Hematopoietic multipotent progenitor cell treated with erythropoietin and hydrocortisone succinate and interleukin-3 and kit ligand, for 15 days (in vitro differentiated cells): ENCODE measurements at places on chromosomes 2 and 18.

DNA sequence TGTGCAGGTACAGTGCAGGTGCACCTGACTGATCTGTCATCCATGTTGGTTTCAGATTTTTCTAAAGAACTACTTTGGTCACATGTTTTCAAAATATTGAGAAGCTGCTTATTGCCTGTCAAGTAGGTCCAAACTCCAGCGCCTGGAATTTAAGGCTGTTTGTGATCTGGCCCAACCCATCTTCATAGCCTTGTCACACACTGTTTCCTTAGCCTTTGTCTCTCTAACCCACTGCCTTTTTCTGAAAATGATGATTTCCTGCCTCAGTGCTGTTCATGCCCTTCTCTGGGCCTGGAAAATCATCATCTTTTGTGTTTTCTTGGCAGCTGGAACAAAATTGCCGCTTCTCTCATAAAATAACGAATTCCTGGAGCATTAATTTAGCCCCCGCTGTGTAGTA lies 7.2 kb downstream of the LIMS1 start:
- no peak for DNase-seq

GRCh38 chr2:241011296-241011600 lies 12.8 kb downstream of the SNED1 start:
- no peak for DNase-seq

GRCh38 chr18:371609-371982 lies 103.7 kb upstream of the THOC1 start:
- DNase-seq: no peak

DNA sequence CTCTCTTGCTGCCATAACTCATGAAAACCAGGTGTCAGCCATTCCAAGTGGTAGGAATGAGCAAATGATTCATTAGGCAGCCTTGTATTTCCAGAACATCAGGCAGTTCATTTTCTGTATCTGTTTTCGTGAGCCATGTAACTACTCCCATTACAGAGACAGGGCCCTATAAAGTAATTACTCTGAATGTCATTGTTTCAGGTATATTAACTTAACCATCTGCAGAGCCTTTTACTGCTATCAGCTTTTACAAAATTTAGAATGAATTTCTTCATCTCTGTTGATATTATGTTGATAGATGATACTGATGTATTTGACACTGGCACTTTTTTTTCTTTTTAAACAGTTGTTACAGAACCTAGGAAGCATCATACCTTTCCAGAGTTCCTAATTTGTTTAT lies 69.9 kb downstream of the MGAT5 start:
- no peak for DNase-seq

- DNase-seq: no peak
These were observed 21.9 kb upstream of the LOXHD1 start for GRCh38 chr18:46678785-46679399.

- no peak for DNase-seq
These were observed 72.3 kb upstream of the SESTD1 start for GRCh38 chr2:179336782-179337534.

DNA sequence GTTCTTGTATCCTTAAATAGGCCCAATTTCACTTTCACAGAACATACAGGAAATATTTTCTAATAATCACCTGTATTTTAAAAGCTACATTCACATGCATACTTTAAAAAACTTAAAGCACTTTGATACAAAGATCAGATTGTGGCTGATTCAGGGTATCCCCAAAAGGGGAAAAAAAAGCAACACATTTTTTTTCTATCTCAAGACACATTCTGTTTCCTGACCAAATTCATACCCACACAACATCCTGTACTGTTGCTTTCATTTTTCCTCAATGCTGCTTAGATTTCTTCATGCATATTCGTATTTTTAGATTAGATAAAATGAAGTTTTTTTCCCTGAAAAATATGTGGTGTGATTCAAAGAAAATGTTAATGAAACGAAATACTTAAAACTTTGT lies 122.5 kb downstream of the TMEFF2 start:
- DNase-seq: no peak

DNA sequence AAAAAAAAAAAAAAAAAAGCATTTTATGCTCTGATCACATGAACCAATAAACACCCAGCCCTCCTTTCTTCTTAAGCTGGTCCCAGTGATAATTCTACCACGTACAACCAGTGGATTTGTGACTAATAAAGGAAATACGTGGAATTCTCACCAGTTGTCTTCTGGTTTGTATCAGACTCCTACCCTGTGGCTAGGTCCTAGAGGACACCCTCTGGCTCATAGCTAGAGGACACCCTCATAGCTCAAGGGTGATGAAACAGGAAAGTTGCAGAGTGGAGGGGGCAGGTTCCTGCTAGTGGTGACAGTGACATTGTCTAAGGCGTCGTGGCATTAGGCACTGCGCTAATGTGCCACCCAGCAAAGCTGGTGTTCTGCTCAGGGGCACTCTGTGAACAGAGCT lies 167.8 kb downstream of the BCL11A start:
- DNase-seq: no peak

DNA sequence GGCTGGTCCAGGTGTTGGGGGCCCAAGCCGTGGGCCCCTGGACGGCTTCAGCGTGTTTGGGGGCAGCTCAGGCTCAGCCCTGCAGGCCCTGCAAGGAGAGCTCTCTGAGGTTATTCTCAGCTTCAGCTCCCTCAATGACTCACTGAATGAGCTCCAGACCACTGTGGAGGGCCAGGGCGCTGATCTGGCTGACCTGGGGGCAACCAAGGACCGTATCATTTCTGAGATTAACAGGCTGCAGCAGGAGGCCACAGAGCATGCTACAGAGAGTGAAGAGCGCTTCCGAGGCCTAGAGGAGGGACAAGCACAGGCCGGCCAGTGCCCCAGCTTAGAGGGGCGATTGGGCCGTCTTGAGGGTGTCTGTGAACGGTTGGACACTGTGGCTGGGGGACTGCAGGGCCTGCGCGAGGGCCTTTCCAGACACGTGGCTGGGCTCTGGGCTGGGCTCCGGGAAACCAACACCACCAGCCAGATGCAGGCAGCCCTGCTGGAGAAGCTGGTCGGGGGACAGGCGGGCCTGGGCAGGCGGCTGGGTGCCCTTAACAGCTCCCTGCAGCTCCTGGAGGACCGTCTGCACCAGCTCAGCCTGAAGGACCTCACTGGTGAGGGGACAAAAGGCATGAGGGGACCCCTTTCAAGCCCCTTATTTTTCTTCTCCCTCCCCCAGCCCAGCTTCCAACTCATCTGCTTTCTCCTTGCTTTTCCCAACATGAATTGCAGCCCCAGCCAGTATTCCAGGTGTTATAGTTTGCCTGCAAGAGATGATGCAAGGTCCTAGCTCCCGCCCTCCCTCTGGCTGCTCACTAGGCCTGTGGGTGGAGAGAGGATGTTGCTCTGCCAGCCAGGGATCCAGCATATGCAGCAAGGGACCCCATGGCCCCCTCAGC lies 2.9 kb upstream of the KHK start:
- no peak for DNase-seq

- no peak for DNase-seq
These were observed 267.2 kb downstream of the EPHA4 start for GRCh38 chr2:221304916-221305315.

- DNase-seq: no peak
These were observed 647.7 kb upstream of the ZNF804A start for GRCh38 chr2:183950673-183951072.

DNA sequence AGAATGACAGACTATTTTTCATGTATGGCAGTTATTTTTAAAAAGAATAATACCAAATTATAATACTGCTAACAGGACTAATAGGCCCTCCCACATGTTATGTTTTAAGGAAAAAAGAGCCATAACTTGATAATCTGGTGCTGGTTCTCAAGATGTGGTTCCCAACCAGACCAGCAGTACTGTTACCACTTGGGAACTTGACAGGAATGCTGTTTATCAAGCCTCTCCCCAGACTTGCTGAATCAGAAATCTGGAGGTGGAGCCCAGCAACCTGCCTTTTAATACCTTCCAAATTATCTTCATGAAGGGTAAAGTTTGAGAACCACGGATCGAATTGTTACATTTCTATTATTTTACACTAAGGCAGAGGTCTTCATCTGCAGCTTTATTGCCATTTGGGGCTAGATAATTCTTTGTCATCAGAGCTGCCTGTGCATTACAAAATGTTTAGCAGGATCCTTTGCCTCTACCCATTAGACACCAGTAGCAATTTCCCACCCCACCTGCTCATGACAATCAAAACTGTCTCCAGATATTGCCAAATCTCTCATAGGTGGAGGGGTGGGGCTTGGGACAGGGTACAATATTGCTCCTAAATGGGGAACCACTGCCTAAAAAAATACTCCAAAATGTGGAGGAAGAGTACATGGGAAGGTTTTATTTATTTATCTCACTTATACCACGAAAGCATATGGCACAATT lies 629.6 kb downstream of the ARHGAP15 start:
- DNase-seq: no peak

DNA sequence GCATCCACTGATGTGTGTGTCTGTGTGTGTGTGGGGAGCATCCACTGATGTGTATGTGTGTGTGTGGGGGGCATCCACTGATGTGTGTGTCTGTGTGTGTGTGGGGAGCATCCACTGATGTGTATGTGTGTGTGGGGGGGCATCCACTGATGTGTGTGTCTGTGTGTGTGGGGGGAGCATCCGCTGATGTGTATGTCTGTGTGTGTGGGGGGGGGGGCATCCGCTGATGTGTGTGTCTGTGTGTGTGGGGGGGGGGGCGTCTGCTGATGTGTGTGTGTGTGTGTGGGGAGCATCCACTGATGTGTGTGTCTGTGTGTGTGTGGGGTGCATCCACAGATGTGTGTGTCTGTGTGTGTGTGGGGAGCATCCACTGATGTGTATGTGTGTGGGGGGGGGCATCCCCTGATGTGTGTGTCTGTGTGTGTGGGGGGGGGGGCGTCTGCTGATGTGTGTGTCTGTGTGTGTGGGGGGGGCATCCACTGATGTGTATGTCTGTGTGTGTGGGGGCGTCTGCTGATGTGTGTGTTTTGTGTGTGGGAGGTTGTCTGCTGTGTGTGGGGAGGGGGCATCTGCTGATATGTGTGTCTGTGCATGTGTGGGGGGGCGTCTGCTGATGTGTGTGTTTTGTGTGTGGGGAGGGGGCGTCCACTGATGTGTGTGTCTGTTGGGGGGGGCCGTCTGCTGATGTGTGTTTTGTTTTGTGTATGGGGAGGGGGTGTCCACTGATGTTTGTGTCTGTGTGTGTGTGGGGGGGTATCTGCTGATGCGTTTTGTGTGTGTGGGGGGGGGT lies 125.9 kb downstream of the NFATC1 start:
- DNase-seq: no peak

DNA sequence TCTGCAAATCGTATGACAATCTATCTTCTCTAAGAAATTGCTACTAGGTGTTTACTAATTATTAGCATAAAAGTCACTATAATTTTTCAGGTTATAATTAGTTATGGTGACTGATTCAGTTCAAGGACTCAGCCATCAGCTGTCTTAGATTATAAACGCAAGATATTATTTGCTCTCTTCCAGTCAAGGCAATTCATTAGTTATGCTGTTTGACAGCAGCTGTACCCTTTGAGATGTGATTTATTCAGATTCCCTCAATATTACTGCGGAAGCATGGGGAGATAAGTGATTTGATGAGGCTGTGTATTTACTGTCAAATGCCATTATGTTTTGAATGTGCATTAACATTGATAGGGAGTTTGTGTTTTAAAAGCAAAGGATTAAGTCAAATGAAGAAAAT lies 558.9 kb upstream of the FSIP2 start:
- DNase-seq: no peak

GRCh38 chr2:3244486-3244885 lies 133.1 kb downstream of the EIPR1 start:
- DNase-seq: no peak

- DNase-seq: no peak
These were observed 22.7 kb downstream of the PTPN4 start for GRCh38 chr2:119782308-119783027.

- DNase-seq: no peak
These were observed 269.2 kb downstream of the AGAP1 start for GRCh38 chr2:235762832-235763598.

DNA sequence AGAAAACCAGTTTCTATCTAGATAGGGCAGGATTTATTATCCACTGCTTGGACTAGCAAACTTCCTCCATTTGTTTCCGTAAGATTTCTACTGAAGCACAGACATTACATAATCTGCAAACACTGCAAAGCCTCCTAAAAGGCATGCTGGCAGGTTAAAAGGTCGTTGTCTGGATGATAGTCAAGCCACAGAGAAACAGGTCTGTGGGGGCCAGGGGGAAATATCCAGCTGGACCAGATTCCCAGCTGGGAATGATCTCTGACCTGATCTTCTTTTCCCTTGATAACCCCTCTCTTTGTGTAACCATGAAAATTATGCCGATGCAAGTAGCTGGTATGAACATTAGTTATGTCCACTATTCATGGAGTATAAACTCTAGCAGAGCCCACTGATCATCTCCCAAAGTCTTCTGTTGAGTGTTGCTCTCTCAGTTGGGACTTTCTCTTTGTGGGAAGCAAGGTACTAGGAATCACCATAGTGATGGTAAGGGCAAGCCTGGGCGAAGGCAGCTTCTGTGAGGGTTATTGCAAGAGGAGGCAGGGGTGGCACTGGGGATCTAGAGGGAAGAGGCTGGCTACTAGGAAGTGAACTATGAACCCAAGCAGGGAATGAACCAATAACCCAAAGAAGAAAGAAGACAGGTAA lies 61.3 kb downstream of the GDF7 start:
- DNase-seq: no peak
